ENCODE measurements at places on chromosomes 3 and 15. TPM values are rescaled to one million over a fixed set of nuclear protein-coding genes. Genes with fewer than 3 reads are reported as not detected.

DNA sequence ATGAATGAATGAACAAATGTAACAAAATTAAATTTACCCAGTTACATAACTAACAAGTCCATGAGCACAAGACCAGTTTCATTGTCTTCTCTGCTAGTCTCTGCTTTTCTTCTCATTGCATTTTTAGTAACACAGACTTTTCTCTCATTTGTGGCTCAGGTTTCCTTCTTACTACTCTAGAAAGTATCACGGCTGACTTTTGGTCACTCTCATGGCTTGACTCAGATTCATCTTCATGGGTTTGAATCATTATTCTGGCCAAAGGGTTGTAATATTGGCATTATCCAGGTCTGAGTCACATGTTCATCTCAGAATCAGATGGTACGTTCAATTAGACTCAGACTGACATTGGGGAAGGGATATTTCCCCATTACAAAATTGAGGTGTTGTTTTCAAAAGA lies 121.5 kb upstream of the SATB1 start:
- H3K27ac ChIP-seq = no peak overlapping the region
- no peaks in the 10 kb centered on the region for H3K27me3 ChIP-seq
- DNase-seq = no peak
- H3K36me3 ChIP-seq = no peaks in the 10 kb centered on the region
- H3K4me3 ChIP-seq = no peak overlapping the region
- H3K4me1 ChIP-seq = no peaks in the 10 kb centered on the region

DNA sequence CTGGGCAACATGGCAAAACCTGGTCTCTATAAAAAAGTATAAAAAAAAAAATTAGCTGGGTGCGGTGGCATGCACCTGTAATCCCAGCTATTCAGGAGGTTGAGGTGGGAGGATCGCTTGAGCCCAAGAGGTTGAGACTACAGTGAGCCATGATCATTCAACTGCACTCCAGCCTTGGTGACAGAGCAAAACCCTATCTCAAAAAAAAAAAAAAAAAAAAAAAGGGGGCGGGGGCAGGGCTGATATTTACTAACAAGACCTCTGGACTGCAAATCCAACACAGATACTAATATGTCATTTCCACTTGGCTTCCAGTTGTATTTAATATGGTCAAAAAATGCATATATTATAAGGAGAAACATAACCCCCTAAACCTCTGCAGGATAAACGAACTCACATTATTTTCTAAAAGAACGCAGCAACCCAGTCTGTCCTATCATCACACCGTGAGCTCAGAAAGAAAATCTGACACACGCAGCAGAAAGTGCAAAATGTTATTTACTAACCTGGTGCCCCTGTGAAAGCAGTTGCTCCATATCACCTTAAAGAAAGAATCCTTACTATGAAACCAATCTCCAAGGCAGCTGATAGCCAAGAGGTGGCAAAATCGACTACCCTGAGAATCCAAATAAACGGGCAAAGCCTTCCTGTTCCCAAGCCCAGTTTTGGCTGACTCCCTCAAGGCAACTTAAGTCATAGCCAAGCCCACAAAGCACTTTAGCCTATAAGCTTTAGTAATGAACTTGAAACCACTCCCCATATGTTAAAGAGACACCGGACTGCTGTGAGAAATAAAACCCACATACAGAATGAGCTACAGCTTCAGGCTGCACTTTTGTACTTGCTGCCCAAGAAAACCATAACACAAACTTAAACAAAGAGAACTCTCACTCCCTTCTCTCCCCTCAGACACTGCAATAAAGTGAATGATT lies 39.3 kb downstream of the PLD1 start:
- H3K27me3 ChIP-seq = no peaks in the 10 kb centered on the region
- peak overlapping the region; percentile 85 for H3K4me3 ChIP-seq
- peaks cover 14% of the 10 kb centered on the region for H3K36me3 ChIP-seq
- peak; percentile 69 for DNase-seq

DNA sequence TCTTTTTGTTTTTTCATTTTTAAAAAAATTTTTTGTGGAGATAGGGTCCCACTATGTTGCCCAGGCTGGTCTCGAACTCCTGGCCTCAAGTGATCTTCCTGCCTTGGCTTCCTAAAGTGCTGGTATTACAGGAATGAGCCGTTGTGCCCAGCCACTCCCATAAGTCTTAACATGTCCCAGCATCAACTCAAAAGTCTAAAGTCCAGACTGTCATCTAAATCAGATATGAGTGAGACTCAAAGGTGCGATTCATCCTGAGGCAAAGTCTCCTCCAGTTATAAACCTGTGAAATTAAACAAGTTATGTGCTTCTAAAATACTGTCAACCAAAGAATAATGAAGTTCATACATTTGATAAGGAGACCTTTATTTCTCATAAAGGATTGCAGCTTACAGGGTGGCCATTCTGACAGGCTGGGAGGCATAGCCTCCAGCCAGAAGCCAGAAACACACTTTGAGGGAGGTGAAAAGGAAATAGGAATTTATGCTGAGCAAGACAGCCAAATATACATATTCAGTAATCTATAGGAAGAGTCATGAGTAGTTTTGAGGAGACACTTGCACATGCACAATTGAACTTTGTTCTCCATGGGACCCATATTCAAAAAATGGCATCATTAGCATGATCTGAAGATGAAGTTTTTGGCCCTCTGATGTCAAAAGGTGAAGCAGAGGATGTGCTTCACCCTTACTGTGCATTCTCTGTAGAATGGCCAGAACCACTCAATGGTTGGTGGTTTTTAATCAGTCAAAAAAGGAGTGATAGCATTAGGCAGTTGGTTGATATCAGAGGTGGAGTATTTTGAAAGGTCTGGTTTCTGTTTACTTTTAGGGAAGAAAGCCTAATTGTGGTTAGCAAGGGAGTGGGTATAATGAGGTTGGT lies 11.0 kb upstream of the ZNF662 start:
- no peak overlapping the region for H3K27ac ChIP-seq
- H3K27me3 ChIP-seq = no peaks in the 10 kb centered on the region
- H3K36me3 ChIP-seq = no peaks in the 10 kb centered on the region
- H3K4me1 ChIP-seq = peaks cover 27% of the 10 kb centered on the region
- H3K4me3 ChIP-seq = no peak overlapping the region
- no peak for DNase-seq

GRCh38 chr3:187014417-187014864 lies 84.1 kb downstream of the ST6GAL1 start:
- no peak overlapping the region for H3K4me3 ChIP-seq
- no peaks in the 10 kb centered on the region for H3K4me1 ChIP-seq
- no peaks in the 10 kb centered on the region for H3K36me3 ChIP-seq
- no peaks in the 10 kb centered on the region for H3K27me3 ChIP-seq

The GRK7 gene
- not detected for total RNA-seq

The NEIL1 gene
- total RNA-seq = 11.8 TPM

The GANC gene
- 10.8 TPM for total RNA-seq
